ENCODE measurements at places on chromosomes 13 and 19.

DNA sequence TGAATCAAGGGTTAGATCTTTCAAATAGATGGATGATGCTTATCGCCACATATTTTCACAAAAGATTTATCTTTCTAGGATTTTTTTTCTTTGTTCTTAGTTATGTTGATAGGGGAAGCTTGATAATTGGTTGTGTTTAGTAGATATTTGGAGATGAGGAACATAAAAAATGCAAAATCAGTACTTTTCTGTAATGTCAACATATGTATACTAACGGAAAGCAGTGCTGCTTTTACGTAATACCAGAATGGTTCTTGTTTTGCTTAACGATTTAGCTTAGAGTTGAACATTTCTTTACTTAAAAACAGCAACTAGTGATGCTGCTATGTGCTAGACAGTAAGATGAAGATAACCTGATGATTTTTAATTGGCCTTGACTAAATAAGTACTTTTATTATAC is 3.0 kb downstream of the ZMYM2 start:
- DNase-seq: no peak

DNA sequence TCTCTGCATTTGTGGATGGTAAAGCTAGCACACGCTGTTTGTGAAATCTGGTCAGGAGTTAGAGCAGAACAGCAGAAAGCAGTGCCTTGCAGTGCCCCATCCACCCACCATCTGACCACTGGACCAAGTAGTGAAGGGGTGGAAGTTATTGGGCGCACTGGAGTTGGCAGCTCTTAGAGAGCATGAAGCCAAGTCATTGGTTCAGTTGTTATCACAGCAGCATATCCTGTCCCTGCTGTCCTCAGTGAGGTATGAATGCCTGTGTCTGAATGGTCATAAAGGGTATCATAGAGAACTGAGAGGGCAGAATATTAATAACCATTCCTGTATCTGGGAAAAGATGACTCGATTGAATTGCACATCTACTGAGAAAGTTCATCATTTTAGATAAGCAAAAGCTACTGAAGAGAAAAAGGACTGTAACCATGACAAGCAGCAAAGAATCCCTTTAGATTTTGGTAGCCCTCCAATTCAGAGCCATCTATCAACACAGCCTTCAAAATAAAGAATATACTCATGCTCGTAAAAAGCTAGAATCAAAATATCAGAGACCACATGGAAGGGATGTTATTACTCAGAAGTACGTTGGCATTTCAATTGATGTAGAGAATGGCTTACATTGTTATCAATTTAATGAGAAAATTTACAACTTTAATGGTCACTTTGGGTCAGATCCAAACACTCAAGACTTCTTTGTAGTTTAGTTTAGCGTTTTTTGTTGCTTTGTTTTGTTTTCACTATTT is 919.0 kb downstream of the EFNB2 start:
- DNase-seq: no peak

DNA sequence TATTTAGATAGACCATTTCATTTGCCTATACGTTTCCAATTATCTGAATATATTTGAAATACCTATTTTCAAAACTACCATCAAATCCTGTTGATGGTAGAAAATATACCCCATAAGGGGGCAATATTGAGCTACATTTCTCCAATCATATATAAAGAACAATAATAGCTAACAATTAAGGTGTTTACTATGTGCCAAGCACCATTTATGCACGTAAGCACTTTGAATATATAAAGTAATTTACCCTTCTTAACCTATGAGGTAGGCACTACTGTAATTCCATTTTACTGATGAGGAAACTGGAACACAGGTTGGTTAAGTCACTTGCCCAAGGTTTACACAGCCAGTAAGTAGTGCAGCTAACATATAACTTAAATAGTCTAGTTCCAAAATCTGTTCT is 79.2 kb downstream of the UBL3 start:
- DNase-seq: no peak

- no peak for DNase-seq
These were observed 101.3 kb downstream of the VWA8 start for GRCh38 chr13:41859565-41859964.

GRCh38 chr13:35797991-35798390 is 321.5 kb upstream of the MAB21L1 start:
- no peak for DNase-seq

- no peak for DNase-seq
These were observed 13.9 kb downstream of the RABAC1 start for GRCh38 chr19:41945135-41945766.

- DNase-seq: no peak
These were observed 750 bp downstream of the RAB20 start for GRCh38 chr13:110560601-110561343.

DNA sequence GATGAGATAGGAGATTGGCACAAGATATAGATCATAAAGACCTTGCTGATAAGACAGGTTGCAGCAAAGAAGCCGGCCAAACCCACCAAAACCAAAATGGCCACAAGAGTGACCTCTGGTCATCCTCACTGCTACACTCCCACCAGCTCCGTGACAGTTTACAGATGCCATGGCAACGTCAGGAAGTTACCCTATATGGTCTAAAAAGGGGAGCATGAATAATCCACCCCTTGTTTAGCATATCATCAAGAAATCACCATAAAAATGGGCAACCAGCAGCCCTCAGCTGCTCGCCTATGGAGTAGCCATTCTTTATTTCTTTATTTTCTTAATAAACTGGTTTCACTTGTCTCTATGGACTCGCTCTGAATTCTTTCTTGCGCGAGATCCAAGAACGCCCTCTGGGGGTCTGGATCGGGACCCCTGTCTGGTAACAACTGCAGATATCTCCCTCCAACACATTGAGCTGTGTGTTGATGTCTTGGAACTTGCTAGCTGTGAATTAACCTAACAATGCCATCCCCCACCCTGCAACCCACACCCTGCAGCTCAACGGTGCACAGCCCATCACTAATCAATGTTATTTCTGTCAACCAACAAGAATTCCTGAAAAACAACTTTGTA is 27.1 kb upstream of the GRTP1 start:
- no peak for DNase-seq

DNA sequence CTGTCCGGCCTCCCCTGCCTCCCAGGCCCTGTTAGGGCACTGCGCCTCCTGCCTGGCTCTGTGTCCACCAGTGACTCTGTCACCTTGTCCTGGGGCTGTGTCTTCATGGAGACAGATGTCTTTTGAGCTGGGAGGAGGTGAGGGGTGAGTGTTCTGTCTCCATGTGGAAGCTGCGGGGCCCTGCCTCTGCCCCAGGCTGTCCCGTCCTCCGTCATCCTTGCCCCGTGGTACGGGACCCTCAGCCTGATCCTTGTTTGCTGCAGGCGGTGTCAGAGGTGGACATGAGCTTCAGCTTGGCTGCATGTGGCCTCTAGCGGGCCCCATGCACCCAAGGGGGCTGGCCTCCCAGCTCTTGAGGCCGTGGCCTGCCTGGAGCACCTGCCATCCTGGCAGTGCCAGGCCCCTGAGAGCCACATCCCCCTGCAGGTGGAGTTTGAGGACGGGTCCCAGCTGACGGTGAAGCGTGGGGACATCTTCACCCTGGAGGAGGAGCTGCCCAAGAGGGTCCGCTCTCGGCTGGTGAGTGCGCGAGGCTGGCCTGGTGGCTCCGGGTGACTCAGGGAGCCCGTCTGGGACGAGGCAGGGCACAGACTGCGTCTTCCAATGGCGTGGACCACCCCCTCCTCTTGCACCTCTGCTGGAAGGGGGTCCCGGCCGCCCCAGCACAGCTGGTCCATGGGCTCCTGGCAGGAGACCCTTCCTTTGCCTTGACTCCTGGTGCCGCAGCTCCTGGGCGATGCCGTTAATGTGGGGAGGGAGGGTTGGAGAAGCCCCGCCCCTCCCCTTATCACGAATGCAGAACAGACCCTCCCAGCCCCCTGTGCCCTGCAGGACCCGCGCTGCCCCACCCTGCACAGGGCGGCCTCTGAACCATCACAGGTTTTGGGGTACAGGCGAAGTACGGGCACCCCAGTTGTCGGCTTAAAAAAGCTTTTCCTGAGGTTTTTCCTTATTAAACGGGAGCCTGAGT is 181.3 kb downstream of the KDM4B start:
- DNase-seq: no peak

DNA sequence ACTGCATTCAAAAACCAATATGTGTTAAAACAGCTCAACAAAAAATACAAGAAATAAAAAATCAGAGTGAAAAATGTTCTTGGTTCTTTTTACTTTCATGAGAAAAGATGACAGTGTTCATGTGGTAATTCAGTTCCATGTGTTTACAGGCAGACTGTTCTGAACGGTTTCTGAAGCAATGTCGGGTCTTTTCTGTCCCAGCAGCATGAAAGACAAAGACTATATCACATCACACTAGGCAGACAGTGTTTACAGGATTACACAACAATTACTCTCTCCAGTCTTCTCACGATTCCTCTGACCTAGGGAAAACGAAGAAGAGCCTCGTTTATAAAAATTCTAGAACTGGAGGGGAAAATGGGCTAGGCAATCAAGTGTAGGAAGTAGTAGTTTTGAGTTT is 83.4 kb downstream of the UBL3 start:
- no peak for DNase-seq

DNA sequence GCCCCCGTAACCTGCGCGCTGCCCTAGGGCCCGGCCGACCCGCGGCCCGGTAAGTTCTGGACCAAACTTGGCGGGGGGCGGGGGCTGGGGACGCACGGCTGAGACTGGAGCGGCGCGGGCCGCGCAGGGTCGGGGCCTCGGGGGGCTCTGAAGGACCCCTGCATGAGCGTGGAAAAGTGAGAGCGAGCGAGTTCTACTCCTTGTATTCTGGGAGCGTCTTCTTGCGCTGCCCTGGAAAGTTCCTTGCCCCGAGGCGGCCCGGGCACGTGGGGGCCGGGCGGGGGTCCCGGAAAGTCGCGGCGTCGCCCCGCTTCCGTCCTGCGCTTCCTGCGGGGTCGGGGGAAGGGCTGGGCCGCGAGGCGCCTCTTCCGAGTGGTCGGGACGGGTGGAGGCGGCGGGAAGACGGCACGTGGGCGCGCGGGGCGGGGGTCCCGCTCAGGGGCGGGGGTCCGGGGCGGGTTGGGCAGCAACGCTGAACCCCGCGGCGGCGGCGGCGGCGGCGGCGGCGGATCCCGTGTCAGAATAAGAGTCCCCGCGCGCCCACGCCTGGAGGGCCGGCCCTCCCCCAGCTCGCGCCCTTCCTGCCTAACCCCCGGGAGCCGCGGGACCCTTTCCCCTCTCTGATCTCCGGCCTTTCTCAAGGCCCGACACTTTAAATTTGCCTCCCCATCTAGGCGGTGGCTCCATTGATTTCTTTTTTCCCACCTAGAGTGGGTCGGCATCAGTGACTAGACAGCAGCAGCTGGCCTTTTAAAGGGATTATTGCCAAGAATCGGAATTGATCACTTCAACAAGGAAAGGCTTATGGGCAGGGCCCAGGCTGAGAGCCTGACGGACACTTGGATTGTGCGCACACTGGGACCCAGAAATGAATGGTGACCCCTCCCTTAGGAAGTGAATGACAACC is 749 bp downstream of the GATAD2A start:
- peak; percentile 76 for DNase-seq

DNA sequence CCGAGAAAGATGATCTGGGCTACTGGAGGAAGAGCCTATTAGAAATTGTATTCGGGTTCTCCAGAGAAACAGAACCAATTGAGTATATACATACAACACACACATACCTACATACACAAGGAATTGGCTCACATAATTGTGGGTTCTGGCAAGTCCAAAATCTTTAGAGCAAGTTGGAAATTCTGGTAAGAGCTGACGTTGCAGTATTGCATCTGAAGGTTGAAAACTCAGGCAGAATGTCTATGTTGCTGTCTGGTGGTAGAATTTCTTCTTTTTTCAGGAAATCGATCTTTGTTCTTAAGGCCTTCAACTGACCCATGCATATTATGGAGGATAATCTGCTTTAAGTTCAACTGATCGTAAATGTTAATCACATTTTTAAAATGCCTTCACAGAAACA is 15.5 kb upstream of the OLFM4 start:
- no peak for DNase-seq

DNA sequence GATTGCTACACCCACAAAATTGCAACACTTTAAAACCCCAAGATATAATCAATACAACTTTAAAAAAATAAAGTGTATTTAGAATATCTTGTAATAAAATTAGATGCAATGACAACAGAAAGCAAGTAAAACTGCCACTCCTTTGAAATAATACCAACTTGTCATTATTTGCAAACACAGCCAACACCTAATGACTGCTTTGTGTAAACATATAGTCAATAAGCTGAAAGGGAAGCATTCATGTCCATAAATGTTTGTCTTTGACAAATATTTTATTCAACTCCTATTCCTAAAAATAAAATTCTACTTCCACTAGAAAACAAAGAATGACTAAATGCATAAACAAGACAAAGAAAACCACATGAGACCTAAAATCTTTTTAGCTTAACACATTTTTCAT is 6.6 kb downstream of the SMAD9 start:
- no peak for DNase-seq

DNA sequence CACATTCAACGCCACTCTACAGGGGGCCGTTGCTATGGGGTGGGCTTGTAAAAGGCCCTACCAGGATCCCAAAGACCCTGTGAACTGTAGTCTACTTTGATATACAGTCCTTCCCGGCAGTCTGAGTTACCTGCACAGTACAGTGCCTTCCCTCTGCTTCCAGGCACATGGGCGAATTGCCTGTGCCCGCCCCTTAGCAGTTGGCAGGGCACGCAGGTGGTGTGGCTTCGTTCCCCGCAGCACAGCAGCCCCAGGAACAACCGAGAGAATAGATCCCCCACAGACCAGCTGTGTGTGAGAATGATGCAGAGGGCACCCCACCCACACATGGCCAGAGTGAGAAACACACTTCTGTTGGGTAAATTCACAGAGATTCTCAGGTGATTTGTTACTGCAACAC is 60.6 kb downstream of the MRPL57 start:
- DNase-seq: no peak

GRCh38 chr19:34274284-34274826 is 20.0 kb downstream of the GARRE1 start:
- no peak for DNase-seq

- DNase-seq: no peak
These were observed 97.9 kb downstream of the HSPH1 start for GRCh38 chr13:31063772-31064171.

DNA sequence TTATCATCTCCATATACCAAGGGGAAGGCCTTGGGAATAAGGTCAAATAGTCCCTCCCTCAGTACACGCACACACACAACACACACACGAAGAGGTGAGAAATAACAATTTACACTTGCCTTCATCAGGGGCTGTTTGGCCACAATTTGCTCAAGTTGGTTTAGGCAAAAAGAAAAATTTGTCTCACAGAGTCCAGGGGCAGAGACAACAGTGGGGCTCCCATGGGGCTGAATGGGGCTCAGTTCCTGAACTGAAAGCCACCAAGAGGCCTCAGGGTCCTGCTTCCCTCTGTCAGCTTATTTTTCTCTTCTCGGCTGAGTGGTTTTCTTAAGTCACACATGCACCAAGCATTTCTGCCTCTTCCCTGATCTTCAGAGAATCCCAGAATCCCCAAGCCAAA is 35.5 kb downstream of the PCDH8 start:
- DNase-seq: no peak

DNA sequence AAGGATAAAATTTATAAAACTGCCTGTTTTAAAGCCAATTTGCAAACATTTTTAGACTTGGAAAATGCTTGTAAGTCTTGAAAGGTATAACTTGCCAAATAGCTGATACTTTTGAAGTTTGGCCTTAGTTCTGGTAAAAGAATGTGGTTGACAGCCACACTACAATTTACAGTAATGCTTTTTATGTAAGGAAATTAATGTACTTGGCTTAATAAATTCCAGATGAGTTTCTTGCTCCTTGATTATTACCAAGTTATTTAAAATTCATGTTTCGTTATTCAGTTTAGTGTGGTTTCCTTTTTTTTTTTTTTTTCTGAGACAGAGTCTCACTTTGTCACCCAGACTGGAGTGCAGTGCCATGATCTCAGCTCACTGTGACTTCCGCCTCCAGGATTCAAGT is 14.9 kb downstream of the LMO7 start:
- DNase-seq: no peak

GRCh38 chr13:98957731-98958442 is 20.0 kb downstream of the DOCK9 start:
- no peak for DNase-seq

All from sciatic nerve (tissue), 2 donors.